ENCODE measurements at places on chromosomes 11 and 22. TPM values are rescaled to one million over a fixed set of nuclear protein-coding genes. Genes with fewer than 3 reads are reported as not detected.

The TMEM134 gene
- 16.1 TPM for total RNA-seq

The SORL1 gene
- 1.5 TPM for total RNA-seq

The HEPACAM gene
- total RNA-seq = under 0.01 TPM

The DNAJC4 gene
- 13.6 TPM for total RNA-seq

The LMO2 gene
- 15.1 TPM for total RNA-seq

The MMP8 gene
- total RNA-seq = 0.13 TPM

The NXPE4 gene
- not detected for total RNA-seq

The OR52E8 gene
- total RNA-seq = not detected

The APOL4 gene
- 19.4 TPM for total RNA-seq

The SLC22A9 gene
- total RNA-seq = not detected

The MARK2 gene
- 7.4 TPM for total RNA-seq

The DKK3 gene
- total RNA-seq = 61.1 TPM

The ADAMTS15 gene
- total RNA-seq = 17.8 TPM

The B4GALNT4 gene
- 14.4 TPM for total RNA-seq

The FIBIN gene
- 48.0 TPM for total RNA-seq

The ANGPTL5 gene
- 9.4 TPM for total RNA-seq

The DDX25 gene
- total RNA-seq = 0.35 TPM

The SAA2 gene
- total RNA-seq = not detected

The AMOTL1 gene
- 53.9 TPM for total RNA-seq

The KRTAP5-1 gene
- total RNA-seq = not detected

The MMP27 gene
- total RNA-seq = 0.09 TPM

The KRTAP5-2 gene
- total RNA-seq = not detected

The INSC gene
- total RNA-seq = 2.1 TPM

The PDHX gene
- 28.6 TPM for total RNA-seq

Data from muscle of leg (tissue), 16 donors.